ENCODE measurements at places on chromosomes 11 and 22.
A peak's percentile ranks its signal among the peaks of the same experiment; 100 is the strongest.

DNA sequence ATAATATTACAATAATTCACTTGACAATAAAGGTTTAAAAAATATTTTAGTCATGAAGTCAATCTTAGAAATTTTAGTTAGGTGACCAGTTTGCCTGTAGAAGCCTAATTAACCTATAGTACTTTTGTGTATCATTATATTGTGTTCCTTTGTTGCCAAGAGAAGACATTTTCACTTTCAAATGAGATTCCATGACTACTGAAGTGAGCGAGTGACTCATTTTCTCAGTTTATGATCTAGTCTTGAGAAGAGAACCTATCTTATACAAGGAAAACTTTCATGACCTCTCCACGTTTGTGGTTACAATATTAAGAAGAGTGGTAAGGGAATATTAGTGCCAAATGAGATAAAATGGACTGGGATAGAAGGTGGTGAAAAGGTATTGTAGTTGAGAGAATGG, 423.9 kb upstream of the CHORDC1 start:
- DNase-seq = no peak

- peak; percentile 64 for DNase-seq
Measured at GRCh38 chr11:613369-613968, 2.3 kb downstream of the IRF7 start.

- no peak for DNase-seq
Measured at GRCh38 chr11:71075871-71076420, 176.4 kb downstream of the SHANK2 start.

- no peak for DNase-seq
Measured at GRCh38 chr11:85989746-85990145, 79.1 kb downstream of the PICALM start.
